HepG2 (cell line): ENCODE measurements at places on chromosomes 11 and 22. TPM values are rescaled to one million over a fixed set of nuclear protein-coding genes. Genes with fewer than 3 reads are reported as not detected.

DNA sequence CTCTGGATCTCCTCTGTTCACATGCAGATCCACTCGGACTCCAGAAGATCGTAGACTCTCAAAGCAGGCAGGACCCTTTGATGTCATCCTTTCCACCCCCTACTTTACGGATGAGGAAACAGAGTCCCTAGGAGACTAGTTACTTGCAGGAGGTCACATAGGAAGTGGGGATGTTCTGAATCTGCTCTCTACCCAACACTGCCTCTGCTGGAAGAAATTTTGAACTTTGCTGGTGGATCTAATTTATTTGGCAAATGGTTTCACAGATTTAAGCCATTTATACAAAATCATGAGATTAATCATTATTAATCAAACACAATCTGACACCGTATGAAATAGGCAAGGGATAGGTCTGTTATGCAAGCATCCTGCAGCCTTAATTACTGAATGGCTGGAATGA, 55.0 kb upstream of the USP47 start:
- DNase-seq, result no peak

- DNase-seq, result no peak
These were observed 12.0 kb downstream of the CCND1 start for GRCh38 chr11:69652999-69653398.

- DNase-seq, result peak; percentile 45
These were observed 22.0 kb upstream of the ACER3 start for GRCh38 chr11:76838678-76839068.

DNA sequence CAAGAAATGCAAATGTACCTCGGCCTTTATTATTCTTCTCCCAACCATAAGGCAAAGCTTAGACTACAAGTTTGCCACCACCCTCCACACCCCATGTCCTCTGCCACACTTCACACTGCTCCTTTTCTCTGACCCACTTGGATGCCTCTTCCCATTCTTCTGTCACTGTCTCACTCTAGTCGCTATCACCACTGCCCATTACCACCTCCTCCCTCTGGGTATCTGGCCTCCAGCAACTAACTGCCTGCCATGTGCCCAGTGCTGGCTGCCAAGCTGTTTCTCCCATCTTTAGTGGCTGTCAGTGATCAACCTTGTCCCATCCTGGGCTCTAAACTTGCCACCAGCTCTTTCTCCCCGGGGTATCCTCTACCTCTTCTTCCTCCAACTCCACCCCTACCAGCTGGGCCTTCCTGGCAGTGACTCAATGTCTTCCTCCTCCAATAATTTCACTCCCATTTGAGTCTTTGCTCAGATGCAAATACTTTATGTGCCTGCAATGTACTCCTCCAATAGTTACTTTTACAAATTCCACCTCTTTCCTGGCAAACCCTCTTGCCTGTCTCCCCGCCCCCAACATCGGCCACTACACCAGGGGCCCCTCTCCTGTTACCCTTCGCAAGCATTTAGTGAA, 20.1 kb upstream of the KDM2A start:
- no peak for DNase-seq

DNA sequence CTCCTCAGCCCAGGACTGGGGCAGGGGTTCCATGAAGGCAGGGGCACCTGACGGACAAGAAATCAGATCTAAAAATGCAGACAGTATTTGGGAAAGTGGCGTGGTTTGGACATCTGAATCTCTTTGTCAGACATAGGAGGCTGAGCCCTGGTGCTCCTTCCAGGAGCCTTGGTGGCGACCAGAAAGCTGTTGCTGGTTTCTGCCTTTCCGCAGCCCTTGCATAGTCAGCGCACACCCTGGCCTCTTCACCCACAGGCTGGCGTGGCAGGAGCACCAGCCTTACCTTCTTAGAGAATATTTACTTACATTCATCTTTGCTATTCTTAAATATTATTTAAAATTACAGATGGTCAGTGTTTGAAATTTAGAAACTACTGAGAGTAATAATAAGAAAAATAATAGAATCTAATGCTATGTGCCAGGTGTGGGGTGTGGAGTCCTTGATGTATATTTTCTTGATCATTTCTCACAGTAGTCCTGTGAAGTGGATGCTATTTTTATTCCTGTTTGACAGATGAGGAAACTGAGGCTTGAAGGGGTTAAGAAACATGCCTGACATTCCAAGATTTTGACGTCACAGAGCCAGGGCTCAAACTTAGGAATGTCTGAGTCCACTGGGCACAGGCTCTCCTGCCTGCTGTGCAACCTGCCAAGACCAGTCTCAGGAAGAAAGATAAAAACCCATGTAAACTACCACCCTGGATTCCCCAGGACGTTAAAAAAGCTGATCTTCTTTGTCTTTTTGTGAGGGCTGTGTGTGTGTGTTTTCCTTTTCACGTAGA, 51.6 kb downstream of the TBC1D22A start:
- DNase-seq, result no peak

DNA sequence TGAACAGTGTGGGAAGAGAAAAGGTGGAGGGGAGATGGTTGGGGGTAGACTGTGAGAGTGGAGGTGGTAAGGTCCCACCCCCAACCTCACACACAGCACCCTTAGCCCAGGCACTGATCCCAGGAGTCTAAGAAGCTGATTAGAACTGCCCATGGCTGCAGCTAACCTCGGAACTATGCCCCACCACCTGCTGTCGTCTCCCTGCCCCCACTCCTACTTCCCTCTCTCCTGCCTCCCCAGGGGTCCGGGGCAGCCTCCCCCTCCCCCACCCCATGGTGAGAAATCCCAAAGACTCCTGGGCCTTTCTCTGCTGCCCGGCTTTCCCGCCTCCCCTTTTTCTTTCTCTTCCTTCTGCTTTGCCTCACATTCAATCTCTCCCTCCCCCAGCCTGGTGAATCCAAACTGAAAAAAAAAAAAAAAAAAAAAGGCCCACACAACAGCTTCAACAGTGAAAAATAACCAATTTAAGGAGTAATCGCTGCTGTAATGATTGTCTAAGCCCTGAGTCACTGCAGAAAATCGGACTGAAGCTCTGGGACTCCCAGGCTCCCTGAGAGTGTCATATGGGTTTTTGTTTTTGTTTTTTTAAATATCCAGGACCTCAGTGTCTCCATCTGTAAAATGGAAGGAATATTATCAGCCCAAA, 9.6 kb upstream of the TP53I11 start:
- DNase-seq, result no peak

GRCh38 chr11:82794490-82794889, 60.8 kb upstream of the FAM181B start:
- DNase-seq, result no peak

GRCh38 chr11:114059984-114060391, 477 bp downstream of the ZBTB16 start:
- DNase-seq, result no peak

- no peak for DNase-seq
These were observed 1045.3 kb downstream of the BRD1 start for GRCh38 chr22:48782326-48782725.

DNA sequence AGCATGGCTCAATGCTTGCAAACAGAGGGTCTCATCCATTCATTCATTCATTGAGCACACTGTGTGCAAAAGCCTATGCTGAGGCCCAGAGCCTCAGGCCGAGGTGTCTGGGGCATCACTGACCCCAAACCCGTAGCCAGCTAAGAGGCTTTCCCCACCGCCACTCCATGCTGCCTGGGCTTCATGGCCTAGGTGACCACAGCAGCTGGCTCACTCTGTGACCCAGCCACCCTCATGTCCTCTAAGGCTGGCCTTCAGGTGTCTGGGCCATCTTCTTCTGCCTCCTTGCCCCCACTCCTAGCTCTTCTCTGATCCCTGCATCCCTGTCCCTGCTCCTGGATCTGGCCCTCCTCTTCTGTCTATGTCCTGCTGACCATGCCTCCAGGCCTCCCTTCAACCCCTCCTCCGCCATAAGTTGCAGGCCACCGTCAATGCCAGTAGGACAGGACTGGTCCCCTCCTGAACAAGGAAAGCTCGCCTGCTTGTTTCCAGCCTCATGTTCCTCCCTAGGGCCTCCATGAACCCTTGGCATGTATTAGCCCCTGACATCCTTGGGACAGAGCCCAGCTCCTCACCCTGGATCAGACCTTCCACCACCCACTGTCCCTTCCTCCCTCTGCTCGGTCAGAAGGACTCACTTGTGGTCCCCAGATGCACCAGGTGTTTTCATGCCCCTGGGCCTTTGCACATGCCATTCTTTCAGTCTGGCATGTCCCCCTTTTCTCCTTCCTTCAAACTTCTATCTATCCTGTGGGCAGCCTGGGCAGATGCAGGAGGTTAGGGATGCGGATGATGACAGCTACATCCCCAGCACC, 92.8 kb downstream of the MYEOV start:
- DNase-seq, result no peak

DNA sequence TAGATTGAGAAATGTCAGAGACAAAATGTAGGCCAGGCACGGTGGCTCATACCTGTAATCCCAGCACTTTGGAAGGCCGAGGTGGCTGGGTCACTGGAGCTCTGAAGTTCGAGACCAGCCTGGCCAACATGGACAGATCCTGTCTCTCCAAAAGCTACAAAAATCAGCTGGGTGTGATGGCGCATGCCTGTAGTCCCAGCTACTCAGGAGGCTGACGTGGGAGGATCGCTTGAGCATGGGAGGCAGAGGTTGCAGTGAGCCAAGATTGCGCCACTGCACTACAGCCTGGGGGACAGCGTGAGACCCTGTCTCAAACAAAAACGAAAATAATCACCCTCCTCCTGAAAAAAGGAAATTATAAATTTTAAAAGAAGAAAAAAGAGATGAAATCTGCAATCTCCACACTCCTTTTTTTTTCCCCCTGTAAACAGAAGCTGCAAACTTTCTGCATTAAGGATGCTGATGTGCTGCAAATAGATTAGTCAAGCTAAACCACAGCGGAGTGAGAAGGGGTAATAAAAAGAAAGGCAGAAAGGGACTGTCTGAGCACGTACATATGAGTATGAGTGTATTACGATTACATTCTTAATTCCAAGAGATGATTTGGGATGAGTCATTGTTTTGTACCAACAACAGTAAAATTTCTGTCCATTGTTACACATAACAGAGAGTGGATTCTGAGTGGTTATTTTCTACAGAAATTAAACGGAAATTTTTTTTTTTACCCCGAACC, 87.3 kb downstream of the SIK3 start:
- no peak for DNase-seq

- DNase-seq, result no peak
These were observed 733 bp upstream of the GRAMD1B start for GRCh38 chr11:123429336-123429735.

- no peak for DNase-seq
These were observed 69.0 kb upstream of the THY1 start for GRCh38 chr11:119491753-119492510.

DNA sequence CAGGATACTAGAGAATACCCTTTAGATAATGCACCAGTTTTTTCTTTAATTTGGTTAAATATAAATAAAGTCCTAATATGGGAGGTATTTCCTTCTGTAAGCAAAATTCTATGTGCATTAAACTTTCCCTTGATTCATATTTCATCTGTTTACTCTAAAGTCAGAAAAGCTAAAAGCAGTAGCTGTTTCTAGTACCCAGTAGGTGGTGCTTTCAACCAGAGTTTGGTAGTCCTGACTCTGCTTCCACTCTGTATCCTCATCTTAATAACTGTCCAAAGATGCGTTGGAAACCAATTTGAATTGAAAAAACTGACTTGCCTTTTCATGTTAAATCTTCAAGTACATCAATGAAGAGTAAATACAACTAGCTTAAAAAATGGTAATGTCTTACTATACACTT, 1065.2 kb downstream of the JRKL start:
- peak; percentile 3 for DNase-seq

DNA sequence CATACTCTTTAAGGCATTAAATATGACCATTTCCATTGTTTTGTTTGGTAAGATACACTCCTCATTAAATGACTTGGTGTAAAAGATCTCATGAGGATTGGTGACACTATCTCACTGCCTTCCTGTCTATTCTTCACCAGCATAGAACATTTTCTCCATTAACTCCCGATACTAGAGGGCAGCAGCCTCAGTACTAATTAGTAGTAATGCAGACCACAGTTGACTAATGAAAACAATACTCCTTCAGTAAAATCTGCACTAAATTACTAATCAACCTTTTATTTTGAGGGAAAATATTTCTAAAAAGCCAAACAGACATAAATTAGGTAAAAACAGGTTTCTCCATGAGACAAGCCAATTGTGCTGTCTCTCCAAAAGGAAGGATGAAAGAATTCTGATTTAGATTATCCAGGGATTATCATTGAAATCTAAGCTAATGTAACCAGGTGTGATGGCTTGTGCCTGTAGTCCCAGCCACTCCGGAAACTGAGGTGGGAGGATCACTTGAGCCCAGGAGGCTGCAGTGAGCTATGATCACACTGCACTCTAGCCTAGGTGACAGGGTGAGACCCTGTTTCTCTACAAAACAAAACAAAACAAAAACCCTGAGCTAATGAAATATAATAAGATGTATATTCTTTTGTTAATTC, 9.4 kb downstream of the PGM2L1 start:
- peak; percentile 42 for DNase-seq

GRCh38 chr11:35182317-35182939, 43.5 kb downstream of the CD44 start:
- DNase-seq, result no peak

- no peak for DNase-seq
These were observed 638.5 kb downstream of the TBC1D22A start for GRCh38 chr22:47400701-47401591.

- no peak for DNase-seq
These were observed 108.3 kb downstream of the CHST1 start for GRCh38 chr11:45556851-45557707.

DNA sequence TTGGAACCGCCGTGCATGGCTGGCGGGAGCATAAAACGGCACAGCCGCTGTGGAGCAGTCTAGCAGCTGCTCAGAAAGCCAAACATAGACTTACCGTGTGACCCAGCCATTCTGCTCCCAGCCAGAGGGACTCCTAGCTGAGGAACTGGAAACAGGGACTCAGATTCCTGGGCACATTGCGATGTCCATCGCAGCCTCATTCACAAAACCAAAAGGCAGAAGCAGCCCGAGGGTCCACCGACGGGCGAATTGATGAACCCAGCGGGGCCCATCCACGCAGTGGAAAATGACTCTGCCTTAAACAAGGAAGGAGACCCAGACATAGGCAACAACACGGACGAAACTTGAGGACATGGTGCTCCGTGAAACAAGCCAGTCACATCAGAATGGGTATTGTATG, 5.7 kb upstream of the MUC5B start:
- DNase-seq, result no peak

Gene NNMT
- polyA plus RNA-seq, result 0.13 TPM in 1 of 2 replicates, not detected in the other

Gene ADM2
- polyA plus RNA-seq, result 3.0 and 4.0 TPM in 2 replicates

Gene IL17REL
- not detected in 2 replicates for polyA plus RNA-seq

Gene CENPM
- polyA plus RNA-seq, result 10.6 and 11.2 TPM in 2 replicates

Gene NXPE1
- polyA plus RNA-seq, result not detected in 2 replicates

Gene LDHAL6A
- polyA plus RNA-seq, result not detected in 2 replicates

Gene ZP1
- 0.16 and 0.26 TPM in 2 replicates for polyA plus RNA-seq

Gene GRAP2
- 0.15 and 0.33 TPM in 2 replicates for polyA plus RNA-seq

Gene TYR
- not detected in 2 replicates for polyA plus RNA-seq

Gene OR5B21
- 0.08 TPM in 1 of 2 replicates, not detected in the other for polyA plus RNA-seq

Gene DRD4
- polyA plus RNA-seq, result 0.09 TPM in 2 replicates

Gene TRPT1
- polyA plus RNA-seq, result 40.7 and 45.1 TPM in 2 replicates

Gene MN1
- polyA plus RNA-seq, result 0.01 and 0.09 TPM in 2 replicates

Gene KRTAP5-9
- polyA plus RNA-seq, result 0.42 TPM in 1 of 2 replicates, not detected in the other

Gene PANX2
- polyA plus RNA-seq, result 1.1 TPM in 2 replicates

Gene GRIA4
- polyA plus RNA-seq, result not detected in 2 replicates

Gene TP53AIP1
- polyA plus RNA-seq, result 0.03 TPM in 1 of 2 replicates, not detected in the other

Gene B3GAT1
- polyA plus RNA-seq, result not detected in 2 replicates

Gene EXPH5
- polyA plus RNA-seq, result under 0.01 TPM in 1 of 2 replicates, not detected in the other

Gene APOBEC3H
- 0.18 and 0.20 TPM in 2 replicates for polyA plus RNA-seq

Gene SYNGR1
- 2.7 and 3.3 TPM in 2 replicates for polyA plus RNA-seq

Gene GGT1
- 103 and 150 TPM in 2 replicates for polyA plus RNA-seq
